Stimulated activated CD4-positive, alpha-beta T cell treated with anti-CD3 and anti-CD28 coated beads, Interleukin-1b, Interleukin-23, amount 100 ng/mL, for 4 hours (primary cell): ENCODE measurements at places on chromosomes 12 and 14.
A peak's percentile ranks its signal among the peaks of the same experiment; 100 is the strongest.

GRCh38 chr12:132614861-132615578 lies 3.6 kb upstream of the P2RX2 start:
- DNase-seq: peak; percentile 73

GRCh38 chr12:82919388-82920054 lies 232.8 kb downstream of the TMTC2 start:
- no peak for DNase-seq

DNA sequence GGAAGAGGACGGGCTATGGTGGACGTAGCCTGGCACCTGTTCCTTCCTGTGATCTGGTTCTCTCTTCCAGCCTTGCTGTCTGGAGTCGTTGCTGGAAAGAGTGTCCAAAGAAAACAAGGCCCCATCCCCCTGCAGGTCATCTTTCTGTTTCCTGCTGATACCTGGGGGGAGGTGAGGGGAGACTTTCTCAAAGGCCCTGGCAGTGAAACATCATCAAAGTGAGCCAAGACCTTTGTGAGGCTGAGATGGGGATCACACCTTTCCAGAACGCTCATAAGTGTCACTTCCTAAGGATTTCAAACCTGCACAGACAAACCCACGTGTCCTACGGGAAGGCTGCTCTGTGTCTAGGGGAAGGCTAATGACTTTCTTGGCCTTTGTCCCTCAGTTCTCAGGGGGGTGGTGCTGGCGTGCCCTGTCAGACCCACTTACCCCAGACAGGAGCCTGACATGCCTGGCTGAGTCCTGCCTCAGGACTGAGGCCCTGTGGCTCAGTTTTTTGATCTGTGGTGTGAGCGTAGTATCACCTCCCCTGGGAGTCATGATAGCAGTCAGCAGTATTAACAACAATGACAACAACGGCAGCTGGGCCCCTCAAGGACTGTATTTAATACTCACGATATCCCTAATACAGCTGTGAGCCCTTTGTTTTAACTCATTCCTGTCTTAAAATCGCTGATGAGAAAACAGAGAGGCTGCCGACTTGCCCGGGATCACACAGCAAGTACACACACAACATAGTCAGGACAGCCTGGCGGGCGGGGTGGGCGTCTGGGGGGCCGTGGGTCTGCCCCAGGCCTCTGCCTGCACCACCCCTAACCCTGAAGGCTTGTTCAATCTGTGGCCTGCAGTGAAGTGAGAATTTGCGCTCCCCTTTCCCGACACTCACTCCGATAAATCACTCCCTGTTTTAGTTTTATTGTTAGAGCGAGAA lies 235.2 kb downstream of the SLC41A2 start:
- DNase-seq: no peak

- DNase-seq: no peak
These were observed 184.9 kb downstream of the NRXN3 start for GRCh38 chr14:78355109-78355508.

DNA sequence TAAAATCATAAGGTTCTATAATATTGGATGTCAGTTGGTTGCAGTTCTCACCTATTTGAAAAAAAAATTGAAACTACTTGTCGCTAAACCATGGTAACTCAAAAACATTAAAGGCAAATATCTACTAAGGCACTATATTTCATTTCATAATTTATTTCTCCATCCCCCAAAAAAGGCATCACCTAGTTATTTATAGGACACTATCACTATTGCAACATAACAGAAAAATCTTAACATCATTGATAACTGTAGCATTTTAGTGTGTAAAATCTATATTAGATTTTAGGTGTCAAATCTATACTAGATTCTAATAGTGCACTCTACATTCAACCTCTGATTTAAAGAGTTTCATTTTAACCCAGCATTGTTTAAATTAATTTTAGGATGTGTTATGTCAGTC lies 1.7 kb downstream of the SPTSSA start:
- DNase-seq: no peak

GRCh38 chr12:39619316-39619659 lies 315 bp downstream of the ABCD2 start:
- no peak for DNase-seq

GRCh38 chr12:115492553-115492952 lies 784.9 kb downstream of the MED13L start:
- DNase-seq: no peak

DNA sequence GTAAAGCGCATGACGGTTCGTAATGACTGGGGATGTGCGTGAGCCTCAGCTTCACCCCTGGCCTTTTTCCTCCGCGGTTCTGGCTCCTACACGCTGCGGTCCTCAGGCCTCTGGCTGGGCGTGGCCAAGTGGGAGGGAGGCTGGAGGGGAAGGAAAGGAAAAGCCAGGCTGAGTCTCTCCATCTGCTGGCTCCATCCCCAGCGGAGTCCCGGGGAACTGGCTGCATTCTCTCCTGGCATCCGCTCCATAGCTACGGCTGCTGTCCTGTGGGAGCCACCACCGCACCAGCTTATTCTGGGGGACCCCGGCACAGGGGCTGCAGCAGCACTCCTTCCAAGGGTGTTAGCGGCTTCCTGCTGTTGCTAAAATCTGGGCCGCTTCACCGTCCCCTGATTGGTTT lies 68.2 kb upstream of the SLC24A4 start:
- no peak for DNase-seq

- no peak for DNase-seq
These were observed 267.5 kb downstream of the TMEM121 start for GRCh38 chr14:105793836-105794235.

DNA sequence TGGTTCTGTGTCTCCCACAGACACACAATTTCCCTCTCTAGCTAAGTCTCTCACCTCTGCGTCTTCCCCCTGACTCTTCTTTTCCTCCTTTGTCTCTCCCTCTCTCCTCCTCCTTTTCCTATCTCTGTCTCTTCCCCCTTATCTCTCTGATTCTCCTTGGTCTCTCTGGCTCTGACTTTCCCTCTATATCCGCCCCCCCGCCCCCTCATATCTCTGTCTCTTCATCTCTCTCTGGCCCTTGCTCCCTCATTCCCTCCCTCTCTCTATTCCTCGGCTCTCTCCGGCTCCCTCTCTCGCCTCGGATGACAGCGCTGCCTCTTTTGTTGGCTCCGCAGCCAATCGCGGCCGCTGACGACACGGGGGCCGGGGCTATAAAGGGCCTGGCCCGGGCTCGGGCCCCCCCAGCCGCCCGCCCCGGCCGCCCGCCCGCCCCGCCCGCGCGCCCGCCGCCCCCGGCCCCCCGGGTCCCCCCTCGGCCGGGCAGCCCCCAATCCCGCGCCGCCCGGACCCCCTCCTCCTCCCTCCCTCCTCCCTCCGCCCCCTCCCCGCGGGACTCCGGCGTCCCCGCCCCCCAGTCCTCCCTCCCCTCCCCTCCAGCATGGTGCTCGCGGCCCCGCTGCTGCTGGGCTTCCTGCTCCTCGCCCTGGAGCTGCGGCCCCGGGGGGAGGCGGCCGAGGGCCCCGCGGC lies at the start of gene GDF11:
GDF11 (plus strand) TSS at position 404 of the 687 bp plus-strand sequence; CDS start at position 599, 195 bp downstream.
- DNase-seq: peak; percentile 66

DNA sequence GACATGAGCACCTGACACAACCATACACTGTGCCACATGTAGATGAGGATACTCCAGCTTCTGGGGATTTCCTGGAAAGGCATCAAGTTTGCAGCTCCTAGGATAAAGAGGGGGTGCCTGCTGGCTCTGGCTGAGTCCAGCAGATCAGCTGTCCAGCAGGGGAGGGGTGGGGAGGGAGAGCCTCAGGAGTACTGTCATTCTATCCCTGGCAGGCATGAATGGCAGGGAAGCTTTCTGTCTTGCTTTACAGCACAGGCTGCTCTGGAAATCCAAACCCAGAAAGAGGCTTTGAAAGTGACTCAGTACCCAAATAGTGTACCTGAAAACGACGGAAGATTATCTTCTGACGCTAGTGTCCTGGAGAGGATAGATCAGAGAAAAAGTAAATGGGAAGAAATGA lies 32.2 kb downstream of the SLC8A3 start:
- no peak for DNase-seq

- no peak for DNase-seq
These were observed 12.0 kb downstream of the C12orf43 start for GRCh38 chr12:121004253-121004815.

- no peak for DNase-seq
These were observed 15.3 kb upstream of the ANO6 start for GRCh38 chr12:45200491-45201043.

DNA sequence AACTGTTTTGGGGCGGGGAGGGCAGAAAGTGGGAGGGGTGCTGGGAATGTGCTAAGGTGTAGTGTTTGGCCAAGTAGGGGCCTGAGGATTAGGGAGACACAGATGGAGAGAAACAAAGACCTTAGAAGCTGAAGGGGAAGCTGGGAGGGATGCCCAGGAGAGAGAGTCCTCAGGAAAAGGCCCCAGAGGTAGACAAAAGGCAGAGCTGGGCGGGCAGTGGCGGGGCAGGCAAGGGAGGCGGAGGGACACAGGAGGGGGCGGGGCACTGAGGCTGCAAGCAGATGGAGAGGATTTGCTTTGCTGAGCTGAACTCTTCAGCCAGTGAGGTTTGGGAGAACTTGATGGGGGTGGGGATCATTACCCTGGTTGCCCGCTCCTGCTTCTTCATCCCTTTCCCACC lies 2.8 kb downstream of the PTMS start:
- DNase-seq: no peak

- no peak for DNase-seq
These were observed 240.8 kb upstream of the TMPO start for GRCh38 chr12:98274430-98275130.

GRCh38 chr14:68834816-68835215 lies 41.9 kb upstream of the ZFP36L1 start:
- DNase-seq: no peak

DNA sequence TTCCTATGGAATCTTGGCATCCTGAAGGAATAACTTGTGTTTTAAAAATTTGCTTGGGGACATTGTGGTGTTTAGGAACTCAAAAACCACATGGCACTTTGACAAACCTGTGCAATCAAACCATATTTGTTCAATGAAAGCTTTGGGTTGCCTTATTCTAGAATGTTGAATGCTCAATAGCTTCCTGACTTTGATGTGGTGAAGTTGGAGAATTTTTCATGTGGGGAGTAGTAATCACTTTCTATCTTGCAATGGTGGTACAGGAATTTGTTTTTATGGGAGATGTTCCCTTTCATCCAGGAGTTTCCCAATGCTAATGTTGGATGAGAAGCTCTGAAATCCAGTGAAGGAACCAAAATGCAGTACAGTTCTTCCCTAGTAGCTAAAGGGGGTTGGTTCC lies 42.2 kb upstream of the LDHB start:
- no peak for DNase-seq

- DNase-seq: no peak
These were observed 1253.9 kb downstream of the SLC16A7 start for GRCh38 chr12:60849723-60850122.

GRCh38 chr14:89247457-89248122 lies 169.4 kb downstream of the FOXN3 start:
- DNase-seq: no peak

DNA sequence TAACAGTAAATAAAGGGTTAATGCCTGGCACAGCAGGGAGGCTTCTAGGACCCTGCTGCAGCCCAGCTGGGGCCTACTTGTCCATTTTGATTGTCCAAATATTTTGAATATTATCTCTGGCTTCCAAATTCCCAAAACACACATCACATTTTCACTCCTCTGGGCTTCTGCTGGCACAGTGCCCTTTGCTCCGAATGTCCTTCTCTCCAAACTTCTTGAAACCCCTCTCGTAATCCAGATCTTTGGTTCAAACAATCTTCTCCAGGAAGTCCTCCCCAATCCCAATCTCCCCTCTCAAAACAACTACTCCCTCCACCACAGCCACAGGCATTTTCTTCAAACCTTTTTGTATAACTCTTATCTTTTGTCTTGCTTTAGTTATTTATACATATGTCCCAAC lies 225.6 kb downstream of the PPM1H start:
- DNase-seq: no peak

- DNase-seq: no peak
These were observed 71.1 kb upstream of the SYT1 start for GRCh38 chr12:78793491-78793890.

DNA sequence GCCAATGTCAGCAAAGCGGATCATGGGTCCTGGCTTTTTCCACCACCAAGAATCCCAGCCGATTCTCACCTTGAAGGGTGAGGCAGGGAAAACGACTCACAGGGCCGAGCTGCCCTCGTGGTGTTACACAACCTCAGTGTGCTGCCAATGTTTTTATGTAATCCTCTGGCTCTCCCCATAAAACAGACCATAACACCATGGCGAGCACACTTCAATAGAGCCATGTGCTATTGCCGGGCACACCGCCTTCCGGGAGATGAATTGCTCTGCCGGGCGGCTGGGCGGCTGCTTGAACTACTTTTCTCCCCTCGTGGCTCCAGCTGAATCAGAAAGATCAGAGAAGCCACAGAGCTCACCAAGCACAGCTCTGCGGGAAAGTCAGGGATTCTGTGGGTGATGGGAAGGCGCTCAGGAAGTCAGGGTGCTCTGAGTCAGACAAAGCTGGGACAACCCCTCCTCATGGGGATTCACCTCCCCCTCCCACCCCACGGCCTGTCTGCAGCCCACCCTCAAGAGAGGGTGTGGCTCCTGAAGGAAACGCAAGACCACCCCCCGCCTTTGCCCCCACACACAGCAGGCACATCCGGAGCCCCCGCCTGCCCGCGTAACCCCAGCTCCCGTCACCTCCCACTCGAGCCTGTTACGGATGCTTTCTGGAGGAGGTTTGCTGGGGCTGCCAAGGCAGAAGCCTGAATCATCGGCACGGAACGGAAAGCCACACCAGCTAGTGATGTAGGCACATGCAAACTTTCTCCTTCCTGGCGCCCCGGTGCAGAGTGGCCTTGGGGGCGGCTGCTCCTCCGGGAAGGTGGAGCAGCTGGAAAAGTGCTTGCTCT lies 1.8 kb downstream of the GALNT9 start:
- peak; percentile 52 for DNase-seq

DNA sequence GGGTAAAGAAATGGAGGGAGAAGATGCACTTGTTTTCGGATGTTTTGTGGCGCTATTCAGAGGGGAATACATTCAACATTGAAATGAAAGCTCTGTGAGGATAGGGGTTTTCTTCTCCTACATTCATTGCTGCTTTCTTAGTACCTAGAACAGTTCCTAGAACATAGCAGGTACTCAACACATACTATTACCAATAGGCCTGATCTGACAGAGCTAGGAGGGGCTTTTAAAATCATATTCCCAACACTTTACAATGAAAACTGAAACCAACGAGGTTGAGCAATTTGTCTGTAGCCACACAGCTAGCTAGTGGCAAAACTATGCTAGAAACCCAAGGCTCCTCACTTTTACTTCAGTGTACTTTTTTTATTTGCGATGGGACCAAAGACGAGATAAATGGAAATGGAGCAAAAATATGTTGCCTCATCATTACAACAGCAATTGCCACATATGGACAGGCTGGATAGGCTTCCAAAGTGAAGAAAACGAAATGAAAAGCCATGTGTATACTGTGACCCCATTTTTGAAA lies 23.1 kb upstream of the IL22 start:
- no peak for DNase-seq

GRCh38 chr12:49543914-49544815 lies 5.3 kb downstream of the KCNH3 start:
- no peak for DNase-seq

- no peak for DNase-seq
These were observed 693.4 kb downstream of the VRK1 start for GRCh38 chr14:97490521-97491070.

DNA sequence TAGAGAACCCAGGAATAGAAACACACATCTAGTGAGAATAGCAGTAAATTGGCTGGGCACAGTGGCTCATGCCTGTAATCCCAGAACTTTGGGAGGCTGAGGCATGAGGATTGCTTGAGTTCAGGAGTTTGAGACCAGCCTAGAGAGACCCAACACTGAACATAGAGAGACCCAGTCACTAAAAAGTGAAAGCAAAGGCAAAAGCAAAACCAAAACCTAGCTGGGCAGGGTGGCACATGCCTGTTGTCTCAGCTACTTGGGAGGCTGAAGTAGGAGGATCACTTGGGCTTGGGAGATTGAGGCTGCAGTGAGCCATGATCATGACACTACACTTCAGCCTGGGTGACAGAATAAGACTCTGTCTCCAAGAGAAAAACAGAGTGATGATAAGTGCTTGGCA lies 37.5 kb upstream of the MIS18BP1 start:
- no peak for DNase-seq
